ENCODE measurements at places on chromosomes 2 and 18.

DNA sequence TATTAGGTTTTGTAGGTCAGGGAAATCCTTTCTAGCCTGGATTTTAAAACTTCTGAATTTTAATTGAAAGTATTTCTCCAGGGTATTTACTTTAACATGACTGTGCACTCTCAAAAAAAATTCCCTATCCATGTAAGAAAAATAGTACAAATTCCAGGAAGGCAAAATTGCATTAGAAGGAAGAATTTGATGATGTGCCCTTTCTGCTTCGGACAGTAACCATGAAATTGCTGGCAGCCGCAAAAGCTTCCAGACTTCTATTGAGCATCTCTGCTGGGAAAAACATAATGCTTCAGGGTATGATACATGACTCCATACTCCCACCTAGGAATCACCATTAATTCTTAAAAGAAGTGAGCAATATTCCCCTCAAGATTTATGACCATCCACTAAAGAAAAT lies 17.2 kb upstream of the KLF7 start:
- no peak for DNase-seq

DNA sequence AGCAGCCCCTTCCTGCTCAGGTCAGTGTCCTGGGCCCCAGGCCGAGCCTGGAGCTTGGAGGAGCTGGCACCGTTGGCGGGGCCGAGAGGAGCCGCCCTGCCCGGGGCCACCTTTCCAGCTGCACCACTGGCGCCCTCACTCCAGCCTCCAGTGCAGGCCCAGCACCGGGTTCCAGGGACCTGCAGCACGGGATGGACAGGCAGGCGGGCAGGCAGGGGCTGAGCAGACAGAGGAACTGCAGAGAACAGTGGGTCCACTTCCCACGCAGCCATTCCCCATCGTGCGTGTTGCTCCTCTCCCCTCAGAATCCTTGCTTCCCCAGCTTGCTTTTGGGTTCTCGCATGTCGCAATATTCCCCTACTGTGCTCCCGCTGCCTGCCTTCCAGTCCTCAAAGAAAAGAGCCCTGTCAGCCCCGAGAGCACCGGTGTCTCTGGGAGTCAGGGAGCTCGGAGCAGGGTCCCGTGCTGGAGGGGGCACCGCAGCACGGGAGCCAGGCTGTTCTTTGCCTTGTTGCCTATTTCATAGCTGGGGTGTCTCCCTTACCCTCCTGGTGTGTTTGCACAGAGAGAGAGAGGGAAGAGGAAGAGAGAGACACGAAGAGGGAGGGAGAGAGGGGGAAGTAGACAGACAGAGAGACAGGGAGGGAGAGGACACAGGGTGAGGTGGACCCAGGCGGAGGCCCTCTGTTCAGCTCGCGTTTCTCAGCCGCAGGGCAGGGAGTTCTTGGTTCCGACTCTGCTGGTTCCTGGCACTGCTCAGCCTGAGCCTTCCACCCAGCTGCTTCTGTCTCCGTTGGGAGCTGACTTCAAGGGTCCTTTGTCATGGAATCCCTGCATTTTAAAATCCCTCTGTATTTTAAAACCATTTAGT lies 126.0 kb downstream of the MBP start:
- DNase-seq: no peak

- DNase-seq: no peak
These were observed 782 bp downstream of the COL6A3 start for GRCh38 chr2:237412988-237413776.

GRCh38 chr2:127606625-127607398 lies 39.1 kb upstream of the GPR17 start:
- no peak for DNase-seq

DNA sequence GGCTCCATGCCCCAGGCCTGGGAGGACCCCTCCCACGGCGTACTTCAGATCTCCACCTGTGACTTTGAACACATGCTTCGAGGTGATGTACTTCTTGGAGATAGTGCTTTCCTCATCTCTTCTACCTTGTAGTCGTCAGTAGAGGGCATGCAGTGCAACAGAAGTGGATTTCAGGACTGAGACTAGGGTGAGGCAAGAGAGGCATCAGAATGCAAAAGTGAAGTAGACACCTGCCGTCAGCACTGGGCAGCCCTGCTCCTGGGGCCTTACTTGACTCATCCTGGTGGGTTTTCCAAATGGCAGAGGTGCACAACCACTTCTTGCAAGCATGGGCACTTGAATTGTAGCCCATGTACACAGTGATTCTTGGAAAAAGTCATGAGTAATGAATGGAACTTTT lies 258.8 kb downstream of the NEDD4L start:
- no peak for DNase-seq

- DNase-seq: no peak
These were observed 278.7 kb upstream of the ZNF521 start for GRCh38 chr18:25630682-25631081.

- no peak for DNase-seq
These were observed 352.6 kb upstream of the CWC22 start for GRCh38 chr2:180359522-180360282.

GRCh38 chr2:2662847-2663356 lies 331.8 kb upstream of the MYT1L start:
- no peak for DNase-seq

- DNase-seq: no peak
These were observed 248.9 kb upstream of the THUMPD2 start for GRCh38 chr2:40027968-40028367.

DNA sequence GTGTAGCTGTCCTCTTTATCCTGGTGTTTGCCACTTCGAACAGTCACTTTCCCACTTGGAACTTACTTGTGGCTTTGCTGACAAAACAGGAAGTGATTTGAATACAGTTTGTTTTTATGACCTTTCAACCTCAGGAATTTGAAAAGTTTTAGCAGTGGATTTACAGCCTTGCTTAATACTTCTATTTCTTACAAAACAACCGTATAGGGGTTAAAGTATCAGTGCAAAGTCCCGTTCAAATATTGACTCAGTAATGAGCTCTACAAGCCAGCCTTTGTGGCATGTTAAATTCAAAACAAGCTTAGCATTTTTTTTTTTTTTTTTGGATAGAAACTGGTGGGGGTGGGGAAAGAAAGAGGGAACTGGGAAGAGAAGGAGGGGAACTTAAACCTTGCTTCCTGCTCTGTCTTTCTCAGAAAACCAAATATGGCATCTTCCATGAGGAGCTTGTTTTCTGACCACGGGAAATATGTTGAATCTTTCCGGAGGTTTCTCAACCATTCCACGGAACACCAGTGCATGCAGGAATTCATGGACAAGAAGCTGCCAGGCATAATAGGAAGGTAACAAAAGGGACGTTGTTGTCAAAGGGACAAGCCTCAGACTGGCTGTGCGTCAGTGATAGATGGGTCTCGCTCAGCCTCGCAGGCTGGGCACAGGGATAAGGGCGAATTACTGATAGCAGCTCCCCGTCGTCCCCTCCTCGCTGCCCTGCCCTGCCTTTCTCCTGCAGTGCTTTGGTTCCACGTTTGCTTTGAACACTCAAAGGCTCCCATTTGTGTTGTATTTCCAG lies at the start of gene HNMT:
TSS of gene HNMT (plus strand) at position 408 of the 793 bp plus-strand sequence. CDS start at position 427, 19 bp downstream.
- no peak for DNase-seq

DNA sequence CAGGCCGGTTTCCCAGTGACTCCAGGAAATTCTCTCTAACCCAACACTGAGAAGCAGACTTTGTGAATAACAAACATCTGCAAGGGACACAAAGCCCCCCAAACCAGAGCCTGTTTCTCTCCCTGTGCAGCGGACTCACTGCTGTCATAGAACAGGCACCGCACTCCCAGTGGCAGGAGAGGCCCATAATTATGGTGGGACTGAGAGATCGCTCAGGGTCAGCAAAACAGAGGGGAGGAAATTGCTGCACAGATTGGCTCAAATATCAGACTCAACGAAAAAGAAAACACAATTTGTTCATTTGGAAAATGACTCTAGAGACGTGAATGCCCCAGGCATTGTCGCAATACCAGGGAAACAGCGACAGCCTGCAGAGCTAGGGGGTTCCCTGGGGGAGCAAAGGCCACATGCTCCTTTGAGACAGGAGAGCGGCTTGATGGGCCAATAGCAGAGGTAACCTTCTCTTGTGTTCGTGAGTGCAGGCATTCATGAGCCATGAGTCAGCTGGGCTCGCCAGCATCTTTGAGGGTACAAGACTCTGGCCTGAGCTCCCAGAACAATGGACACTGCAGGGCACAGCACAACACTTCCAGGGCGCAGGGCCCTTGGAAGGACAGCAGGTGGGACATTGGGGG lies 143.3 kb upstream of the KLHL29 start:
- no peak for DNase-seq

- no peak for DNase-seq
These were observed 20.3 kb downstream of the SPOPL start for GRCh38 chr2:138521821-138522220.

DNA sequence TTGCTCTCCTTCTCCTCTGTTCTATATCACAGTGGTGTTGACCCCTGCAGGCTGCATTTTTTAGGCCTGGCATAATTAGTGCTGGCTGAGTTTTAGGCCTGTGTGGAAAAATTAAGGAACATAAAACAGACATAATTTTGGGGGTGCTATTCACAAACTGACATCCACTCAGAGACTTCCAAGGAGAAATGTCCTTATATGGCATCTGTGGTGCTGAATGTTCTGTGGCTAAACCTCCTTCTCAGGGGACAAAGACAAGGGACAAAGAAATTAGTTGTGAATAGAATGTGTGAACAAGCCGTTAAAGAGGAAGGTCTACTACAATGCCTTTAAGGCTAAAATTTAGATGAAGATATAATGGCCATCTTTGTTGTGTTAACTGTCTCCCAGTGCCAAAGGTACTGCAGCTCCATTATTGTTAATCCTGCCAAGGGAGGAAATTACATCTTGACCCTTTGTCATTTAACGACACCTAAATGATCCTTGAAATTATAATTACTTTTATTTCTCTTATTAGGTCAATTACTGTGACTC lies 870.0 kb upstream of the CHAC2 start:
- no peak for DNase-seq

DNA sequence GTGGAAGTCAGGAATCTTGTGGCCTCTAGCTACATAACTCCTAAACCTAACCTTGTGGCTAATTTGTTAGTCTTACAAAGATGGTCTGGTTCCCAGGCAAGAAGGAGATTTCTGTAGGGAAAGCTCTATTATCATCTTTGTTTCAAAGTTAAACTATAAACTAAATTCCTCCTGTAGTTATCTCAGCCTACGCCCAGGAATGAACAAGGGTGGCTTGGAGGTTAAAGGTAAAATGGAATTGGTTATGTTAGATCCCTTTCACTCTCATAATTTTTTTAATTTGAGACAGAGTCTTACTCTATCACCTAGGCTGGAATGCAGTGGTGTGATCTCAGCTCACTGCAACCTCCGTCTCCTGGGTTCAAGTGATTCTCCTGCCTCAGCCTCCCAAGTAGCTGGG lies 24.6 kb upstream of the PDK1 start:
- DNase-seq: no peak

DNA sequence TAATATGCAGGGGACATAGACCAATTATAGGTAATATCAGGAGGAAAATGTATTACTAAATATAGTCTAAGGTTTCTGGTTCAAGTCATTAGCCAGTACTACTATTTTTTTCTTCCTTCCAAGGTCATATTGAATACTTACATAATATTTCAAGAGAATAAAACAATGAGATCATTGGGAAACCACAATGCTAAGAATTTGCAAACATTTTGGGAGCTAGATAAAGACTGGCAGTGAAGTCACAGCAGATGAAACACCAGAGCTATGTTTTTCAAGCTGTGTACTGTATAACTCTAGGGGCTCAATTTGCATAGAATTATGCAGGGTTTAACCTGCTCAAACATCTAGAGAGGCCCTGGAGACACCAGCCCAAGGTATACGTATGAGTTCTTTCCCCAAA lies 80.5 kb upstream of the KCNH7 start:
- no peak for DNase-seq

GRCh38 chr2:88813612-88814011 lies 122.1 kb downstream of the RPIA start:
- no peak for DNase-seq

- no peak for DNase-seq
These were observed 57.3 kb downstream of the GTF2A1L start for GRCh38 chr2:48674933-48675332.

DNA sequence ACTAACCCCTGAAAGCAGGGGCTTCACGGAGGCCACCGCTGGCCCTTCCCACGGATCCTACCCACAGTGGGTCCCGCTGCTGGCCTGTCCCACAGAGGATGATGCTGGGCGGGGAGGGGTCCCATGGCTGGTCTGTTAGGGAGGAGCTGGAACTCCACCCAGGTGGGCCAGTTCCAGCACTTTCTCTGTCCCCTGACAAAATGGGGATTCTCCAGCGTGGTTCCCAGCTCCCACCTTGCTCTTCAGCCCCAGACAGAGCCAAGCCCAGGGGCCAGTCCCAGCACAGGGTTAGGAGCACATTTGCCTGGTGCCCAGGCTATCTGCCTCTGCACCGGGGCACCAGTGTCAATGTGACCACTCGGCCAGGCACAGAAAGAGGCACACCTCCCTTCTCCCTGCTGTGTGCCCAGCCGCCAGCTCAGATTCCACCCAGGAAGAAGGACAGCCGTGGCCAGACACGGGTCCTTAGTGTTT lies 50.0 kb downstream of the ANKMY1 start:
- DNase-seq: no peak

DNA sequence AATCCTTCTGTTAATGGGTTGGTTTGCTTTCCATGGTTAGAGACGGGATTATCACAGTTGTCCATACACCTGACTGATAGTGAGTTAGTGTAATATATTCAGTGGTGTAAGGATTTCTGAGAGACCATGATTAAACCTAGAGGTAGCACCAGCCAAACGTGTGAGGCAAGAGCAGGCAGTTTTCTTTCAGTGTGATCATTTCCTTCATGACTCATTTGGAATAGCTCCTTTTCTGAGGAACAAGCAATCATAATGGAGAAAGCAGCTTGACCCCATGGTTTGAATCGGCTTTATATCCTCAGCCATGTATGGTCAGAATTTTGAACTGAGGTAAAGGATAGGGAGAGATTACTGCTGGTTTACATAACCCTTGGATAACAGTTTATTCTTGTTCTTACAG lies 2.9 kb downstream of the MXD1 start:
- no peak for DNase-seq

GRCh38 chr2:108916122-108916795 lies 72.8 kb downstream of the EDAR start:
- no peak for DNase-seq

DNA sequence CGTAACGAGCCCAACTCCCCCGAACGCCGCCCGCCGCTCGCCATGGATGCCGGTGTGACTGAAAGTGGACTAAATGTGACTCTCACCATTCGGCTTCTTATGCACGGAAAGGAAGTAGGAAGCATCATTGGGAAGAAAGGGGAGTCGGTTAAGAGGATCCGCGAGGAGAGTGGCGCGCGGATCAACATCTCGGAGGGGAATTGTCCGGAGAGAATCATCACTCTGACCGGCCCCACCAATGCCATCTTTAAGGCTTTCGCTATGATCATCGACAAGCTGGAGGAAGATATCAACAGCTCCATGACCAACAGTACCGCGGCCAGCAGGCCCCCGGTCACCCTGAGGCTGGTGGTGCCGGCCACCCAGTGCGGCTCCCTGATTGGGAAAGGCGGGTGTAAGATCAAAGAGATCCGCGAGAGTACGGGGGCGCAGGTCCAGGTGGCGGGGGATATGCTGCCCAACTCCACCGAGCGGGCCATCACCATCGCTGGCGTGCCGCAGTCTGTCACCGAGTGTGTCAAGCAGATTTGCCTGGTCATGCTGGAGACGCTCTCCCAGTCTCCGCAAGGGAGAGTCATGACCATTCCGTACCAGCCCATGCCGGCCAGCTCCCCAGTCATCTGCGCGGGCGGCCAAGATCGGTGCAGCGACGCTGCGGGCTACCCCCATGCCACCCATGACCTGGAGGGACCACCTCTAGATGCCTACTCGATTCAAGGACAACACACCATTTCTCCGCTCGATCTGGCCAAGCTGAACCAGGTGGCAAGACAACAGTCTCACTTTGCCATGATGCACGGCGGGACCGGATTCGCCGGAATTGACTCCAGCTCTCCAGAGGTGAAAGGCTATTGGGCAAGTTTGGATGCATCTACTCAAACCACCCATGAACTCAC lies 673 bp downstream of the PCBP1 start:
- peak; percentile 56 for DNase-seq
